AG04450 (cell line): ENCODE measurements at places on chromosomes 11 and 22.

- no peak for DNase-seq
Observed at GRCh38 chr11:18768978-18769377, 22.6 kb downstream of the PTPN5 start.

GRCh38 chr11:116294630-116295029, 478.2 kb downstream of the BUD13 start:
- DNase-seq = no peak

- no peak for DNase-seq
Observed at GRCh38 chr11:61554172-61554988, 26.5 kb downstream of the SYT7 start.

DNA sequence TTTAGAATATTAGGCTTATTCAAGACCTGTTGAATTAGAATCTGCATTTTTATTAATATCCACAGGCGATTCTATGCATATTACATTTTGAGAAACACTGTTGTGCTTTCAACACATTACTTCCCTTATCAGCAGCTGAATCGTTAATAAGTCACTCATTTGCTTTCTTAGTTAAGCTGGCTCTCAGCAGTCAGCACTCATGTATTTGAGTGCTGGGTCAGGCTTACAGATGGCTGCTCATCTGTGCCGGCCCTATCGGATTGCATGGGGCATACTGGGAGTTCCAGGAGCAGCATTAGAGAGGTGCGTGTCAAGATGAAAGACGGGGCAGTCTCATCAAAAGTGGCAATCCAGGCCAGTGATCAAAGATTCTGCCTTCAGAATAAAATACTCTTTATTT, 10.8 kb upstream of the OR51L1 start:
- no peak for DNase-seq

DNA sequence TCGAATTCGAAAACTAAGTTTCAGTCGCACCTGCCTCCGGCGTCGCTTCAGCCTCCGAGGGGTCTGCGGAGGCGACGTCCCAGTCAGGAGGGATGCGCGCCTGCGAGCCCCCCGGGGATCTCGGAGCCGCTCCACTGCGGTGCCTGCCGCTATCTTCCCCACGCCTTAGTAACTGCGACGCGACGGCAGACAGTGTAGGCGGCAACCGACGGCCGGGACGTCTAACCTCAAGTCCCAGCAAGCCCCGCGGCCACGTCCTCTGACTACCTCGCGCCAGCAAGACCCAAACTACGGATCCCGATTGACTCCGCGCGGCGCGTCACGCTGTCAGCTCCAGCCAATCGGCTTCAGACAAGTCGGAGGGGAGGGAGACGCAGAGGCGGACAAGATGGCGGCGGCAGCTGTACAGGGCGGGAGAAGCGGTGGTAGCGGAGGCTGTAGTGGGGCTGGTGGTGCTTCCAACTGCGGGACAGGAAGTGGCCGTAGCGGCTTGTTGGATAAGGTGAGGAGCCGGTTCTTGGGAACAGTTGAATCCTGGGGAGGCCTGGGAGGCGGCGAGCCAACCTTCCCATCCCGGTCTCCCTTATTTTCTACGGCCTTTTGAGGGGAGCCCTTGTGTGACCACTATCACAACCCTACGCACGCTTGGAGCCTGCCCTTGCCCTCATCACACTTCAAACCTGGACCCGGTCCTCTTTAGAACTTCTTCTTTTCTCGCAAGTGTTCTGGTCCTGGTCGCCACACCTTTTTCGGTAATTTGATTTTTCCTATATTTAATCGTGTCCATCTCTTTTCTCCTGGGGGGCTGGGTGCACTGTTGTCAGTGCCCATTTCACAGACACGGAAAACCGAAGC, at the start of the genes SPCS2 and XRRA1:
Gene SPCS2, plus strand, starts transcription at position 369 of the 855 bp plus-strand sequence. Its CDS starts 20 bp downstream, at position 389.
Gene XRRA1, minus strand, starts transcription at position 194 of the 855 bp plus-strand sequence. CDS start 8,213 bp downstream, outside the sequence.
- DNase-seq = peak; percentile 97

- no peak for DNase-seq
Observed at GRCh38 chr11:134634897-134635831, 223.1 kb upstream of the B3GAT1 start.

DNA sequence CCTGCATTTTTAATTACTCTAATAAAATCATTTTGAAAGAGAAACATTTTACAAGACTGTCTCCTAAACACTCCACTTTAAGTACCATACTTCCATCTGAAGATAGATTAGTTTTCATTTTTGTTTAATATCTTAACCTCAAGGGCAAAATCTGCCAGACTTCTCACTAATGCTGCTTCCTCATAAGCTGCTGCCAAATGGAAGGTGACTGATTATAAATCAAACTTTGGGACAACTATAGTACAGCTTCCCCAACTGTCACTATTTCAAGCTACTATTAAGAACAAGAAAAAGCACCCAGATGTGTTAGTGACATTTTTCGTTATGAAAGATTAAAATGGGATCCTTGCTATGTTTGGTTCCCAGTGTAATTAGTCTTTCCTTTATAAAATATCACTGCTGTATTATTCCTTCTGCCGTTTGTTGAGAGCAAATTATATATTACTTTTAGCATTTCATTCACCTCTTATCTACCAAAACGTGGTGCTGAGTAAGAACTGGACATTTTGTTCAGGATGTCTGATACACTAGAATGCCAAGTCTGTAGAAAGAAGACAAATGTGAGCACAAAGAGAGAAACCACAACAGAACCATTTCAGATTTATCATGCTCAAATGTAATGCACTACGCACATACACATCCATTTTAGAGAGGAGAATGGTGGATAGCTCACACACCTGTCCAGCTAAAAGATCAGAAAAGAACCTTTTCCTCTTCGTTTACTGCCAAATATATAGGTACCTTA, 312.2 kb upstream of the C11orf87 start:
- DNase-seq = no peak

GRCh38 chr11:123055191-123055901, 6.6 kb downstream of the HSPA8 start:
- DNase-seq = no peak

- no peak for DNase-seq
Observed at GRCh38 chr11:69509846-69510390, 28.5 kb downstream of the LINC01488 start.

DNA sequence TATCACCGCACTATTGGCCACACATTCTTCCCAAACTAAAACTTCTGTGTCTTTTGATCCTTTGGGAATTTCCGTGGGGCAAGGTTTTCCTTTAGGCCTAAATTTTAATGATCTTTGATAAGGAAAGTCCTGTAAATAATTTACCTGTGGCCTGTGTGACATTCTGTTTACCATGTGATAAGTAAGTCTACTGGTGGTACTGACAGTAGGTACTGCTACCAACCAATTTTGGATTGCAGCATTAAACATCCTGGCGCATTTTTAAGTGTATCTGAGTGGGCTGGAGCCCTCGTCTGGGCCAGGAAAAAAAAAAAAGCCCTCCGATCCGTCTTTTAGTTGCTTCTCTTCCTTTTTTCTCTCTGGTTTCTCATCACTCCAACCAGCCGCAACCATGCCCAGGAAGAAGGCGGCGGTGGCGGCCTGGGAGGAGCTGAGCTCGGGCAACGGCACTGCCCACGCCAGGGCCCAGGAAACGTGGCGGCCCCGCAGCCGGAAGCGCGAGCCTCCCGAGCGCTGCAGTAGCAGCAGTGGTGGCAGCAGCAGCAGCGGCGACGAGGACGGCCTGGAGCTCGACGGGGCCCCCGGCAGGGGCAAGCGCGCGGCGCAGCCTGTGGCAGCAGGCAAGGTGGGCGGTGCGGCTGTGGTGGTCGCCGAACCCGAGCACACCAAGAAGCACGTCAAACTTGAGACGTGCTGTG, 33.6 kb downstream of the ASRGL1 start:
- DNase-seq = no peak

DNA sequence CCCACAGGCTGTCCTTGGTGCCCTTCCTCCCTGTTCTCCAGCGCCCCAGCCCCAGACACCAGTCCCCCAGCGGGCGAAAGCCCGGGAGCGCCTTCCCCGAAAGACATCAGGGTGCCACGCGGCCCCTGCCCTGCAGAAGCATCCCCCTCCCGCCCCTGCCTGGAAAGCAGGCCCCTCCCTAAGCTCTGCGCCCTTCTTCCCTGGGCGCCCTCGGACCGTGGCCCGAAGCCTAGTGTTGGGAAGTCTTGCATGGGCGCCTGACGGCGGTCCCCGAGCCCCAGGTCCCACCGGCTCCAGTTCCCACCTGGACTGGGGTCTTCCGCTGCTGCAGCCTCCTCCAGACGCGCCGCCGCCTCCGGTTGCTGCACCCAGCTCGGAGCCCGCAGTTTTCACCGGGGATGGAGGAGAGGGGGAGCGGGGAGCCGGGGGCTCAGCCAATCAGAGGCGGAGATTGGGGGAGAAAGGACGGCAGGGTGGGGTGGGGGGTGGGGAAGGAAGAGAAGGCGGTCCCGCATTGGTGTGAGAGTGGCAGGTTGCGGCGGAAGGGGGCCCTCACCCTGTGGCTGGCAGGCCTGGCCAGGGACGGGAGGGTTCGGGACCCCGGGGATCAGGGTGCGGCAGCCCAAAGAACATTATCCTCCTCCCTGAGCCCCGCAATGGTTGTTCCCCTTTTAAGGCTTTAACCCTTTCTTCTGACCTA, at the start of gene THY1:
Gene THY1, minus strand, starts transcription at position 364 of the 700 bp plus-strand sequence. CDS start 2,267 bp downstream, outside the sequence.
- no peak for DNase-seq

- DNase-seq = peak; percentile 71
Observed at GRCh38 chr11:29333993-29334775, 682.6 kb downstream of the KCNA4 start.

- no peak for DNase-seq
Observed at GRCh38 chr11:77726524-77726923, 88.9 kb upstream of the CLNS1A start.

DNA sequence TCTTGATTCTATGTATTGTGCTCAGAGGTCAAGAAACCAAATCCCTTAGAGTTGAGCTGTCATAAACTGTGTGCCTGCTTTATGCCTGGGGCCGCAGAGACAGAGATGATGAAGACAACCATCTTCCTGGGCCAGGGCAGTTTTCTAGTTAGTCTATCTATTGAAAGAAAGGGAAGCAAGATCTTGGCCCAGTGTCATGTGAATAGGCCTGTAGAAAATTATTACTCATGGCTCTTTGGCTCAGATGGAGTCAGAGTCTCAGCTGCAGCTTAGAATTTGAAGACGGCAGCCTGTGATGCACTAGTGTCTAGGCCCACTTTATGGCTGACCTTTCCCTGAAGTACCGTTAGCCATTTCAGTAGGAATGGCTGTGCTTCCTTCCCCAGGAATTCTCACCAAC, 112.0 kb downstream of the DBX1 start:
- DNase-seq = no peak

DNA sequence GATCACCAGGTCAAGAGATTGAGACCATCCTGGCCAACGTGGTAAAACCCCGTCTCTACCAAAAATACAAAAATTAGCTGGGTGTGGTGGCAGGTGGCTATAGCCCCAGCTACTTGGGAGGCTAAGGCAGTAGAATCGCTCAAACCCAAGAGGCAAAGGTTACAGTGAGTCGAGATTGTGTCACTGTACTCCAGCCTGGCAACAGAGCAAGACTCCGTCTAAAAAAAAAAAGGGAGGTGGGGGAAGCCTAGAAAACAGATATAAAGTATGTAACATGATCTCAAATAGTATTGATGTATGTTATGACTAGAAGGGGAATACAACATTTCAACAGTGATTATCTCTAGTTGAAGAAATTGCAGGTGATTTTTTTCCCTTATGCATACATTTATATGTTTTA, 61.4 kb downstream of the SLC1A2 start:
- DNase-seq = no peak

DNA sequence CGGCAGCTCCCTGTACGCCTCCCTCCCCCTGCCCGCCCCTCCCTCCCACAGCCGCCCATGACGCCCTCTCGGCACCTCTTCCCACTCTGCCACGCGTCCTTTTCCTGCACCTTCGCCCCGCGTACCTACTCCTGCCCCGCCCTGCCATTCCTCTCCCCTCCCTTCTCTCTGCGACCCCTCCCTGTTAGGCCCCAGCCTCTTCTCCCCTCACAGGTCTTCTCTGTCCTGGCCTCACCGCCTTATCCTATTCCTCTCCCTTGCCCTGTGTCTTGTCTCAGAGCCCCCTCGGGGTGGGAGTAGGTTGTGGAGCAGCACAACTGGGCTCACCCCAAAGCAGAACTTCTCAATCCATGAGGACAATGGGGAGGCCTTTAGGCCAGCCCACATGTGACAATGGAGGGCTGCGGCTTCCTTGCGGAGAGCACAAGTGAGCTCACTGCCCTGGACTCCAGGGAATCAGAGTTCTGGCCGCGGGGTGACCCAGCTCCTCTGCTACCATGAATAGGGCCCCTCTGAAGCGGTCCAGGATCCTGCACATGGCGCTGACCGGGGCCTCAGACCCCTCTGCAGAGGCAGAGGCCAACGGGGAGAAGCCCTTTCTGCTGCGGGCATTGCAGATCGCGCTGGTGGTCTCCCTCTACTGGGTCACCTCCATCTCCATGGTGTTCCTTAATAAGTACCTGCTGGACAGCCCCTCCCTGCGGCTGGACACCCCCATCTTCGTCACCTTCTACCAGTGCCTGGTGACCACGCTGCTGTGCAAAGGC, 539 bp downstream of the SLC35C1 start:
- no peak for DNase-seq

- no peak for DNase-seq
Observed at GRCh38 chr11:124093330-124093729, 21.9 kb upstream of the VWA5A start.

DNA sequence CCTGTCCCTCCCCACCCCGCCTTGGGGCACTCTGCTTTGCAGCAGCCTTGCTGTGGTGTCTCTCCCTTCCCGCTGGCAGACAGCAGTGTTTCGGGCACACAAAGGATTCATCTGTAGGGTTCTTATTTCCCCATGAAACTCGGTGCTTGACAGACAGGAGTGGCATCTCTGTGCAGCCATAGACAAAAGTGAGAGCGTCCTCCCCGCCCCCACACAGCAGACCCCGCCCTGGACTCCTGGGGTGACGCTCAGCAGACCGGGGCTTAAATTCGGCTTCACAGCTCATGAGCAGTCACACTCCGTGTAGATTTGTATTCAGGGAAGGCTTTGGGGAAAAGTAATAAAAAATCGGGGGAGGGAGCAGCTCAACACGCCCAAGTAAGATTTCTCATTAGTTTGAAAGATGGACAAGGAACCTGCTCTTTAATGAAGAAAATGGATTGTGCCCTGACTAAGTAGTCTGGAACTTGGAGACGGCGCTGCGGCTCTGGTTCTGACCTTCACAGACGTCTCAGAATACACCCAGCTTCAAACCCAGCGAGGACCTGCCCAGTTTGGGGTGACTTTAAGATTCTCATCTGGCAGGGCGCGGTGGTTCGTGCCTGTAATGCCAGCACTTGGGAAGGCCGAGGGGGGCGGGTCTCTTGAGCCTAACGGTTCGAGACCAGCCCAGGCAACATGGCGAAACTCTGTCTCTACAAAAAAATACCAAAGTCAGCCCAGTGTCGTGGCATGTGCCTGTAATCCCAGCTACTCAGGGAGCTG, 136.0 kb downstream of the CACNA1I start:
- DNase-seq = no peak
